ENCODE measurements at places on chromosomes 7 and 10.

DNA sequence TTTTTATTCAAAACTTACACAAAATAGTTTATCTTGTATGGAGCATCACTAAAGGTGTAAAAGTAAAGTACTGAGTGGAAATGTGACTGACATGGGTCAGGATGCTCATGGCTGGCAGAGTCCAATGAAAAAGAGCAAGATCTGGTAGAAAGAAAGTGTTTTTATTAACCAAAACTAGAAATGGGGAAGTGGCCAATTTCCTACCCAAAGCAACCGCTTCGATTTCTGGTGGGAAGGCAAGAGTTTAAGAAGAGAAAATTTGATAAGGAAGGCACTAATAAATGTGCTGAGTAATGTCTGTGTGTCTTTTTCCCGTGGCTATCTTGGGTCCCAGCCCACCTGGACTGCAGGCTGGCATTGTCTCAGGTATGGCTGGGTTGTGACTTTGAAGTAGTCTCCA lies 277.7 kb downstream of the ANKRD7 start:
- ATAC-seq: no peak

DNA sequence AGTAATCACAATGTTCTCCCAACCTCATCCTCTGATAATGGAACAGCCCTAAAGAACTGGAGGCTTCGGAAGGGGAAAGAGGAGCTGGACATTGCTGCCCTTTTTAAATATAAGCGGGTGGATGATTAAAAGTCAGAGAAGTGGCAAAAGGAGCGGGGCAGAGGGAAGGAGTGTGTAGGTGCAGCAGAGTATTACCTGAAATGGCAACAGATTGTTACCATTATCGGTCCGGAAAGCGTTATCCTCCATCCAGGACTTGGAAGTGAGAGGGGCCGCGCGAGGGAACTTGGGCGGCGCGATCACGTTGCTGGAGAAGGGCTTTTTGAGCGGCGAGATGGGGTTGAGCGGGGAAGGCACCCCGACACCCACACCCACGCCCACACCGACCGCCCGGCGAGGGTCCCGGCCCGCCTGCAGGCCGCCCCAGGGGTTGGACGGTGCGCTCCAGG lies 51.7 kb downstream of the CPEB3 start:
- peak; percentile 31 for ATAC-seq

DNA sequence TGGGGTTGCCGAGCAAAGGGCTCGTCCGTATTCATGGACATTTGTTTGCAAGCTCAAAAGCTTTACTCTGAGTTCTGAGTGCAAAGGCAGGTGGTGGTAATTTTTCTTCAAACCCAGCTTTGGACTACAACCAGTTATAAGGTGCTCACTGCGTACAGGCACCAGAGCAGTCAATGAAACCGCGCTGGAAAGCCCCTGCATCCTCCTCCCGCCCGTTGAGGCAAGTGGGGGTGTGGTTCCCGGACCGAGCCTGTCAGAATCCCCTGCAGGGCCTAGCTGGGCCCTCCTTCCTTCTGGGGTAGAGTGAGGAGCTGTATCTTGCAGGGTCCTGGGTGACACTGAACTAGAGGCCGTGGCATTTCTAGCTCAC lies 22.3 kb downstream of the AMZ1 start:
- ATAC-seq: peak; percentile 10

DNA sequence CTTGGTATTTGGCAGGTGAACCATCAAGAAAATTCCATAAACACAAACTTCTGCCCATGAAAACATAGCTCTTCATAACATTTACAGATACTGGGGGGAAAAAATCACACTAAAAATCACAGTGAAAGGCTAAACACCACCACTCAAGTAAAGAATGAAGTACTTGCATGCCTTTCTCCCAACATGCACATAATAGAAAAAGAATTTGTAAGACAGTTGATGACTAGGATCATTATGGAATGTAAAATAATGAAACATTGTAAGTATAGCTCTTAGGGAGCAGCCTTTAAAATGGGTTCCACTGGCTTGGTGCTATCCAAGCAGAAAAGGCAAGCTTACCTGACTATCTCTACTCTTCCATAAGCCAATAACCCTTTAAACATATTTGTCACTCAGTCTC lies 299.9 kb upstream of the LRRN3 start:
- ATAC-seq: no peak

DNA sequence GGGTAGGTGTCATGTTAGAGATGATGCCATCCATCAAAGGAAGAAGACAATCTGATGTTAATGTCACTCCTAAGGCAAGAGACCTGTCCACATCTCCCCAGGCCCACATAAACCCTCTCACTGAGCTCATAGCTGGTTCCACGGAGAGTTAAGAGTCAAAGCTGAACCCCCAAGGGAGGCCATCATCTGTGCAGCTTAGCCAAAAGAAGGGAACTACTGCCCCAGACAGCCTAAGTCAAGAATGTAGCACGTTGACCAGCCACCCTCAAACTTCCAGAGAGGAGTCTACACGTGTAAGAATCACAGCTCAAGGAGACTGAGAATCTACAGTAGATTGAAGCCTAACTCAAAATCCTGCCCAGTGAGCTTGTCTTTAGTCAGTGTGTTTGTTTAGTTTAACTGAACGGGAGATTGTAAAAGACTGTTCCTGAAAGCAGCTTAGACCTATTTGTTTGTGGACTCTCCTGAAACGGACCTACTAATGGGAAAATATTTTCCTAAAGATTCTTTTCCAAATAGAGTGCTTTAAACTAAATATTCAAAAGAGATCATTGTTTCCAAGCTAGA lies 192.7 kb upstream of the NFE2L3 start:
- no peak for ATAC-seq

DNA sequence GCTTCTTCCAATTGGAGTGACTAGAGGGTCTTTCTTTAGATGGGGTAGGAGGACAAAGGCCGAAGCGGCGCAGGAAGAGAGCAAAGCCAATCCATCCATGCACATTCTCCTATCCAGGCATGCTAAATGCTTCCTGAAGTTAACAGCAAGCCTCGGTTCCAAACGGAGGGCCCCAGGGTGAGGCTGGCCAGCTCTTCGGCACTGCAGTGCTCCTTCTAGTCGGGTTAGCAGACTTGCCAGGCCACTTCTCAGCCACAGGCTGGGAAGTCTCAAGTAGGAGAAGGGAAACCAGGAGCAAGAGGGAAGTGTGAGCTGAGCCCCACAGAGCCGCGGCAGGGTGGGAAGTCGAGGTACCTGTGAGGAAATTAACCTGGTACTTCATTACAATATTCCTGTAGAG lies 253.8 kb upstream of the INHBA start:
- ATAC-seq: peak; percentile 28

- peak; percentile 75 for ATAC-seq
Observed at GRCh38 chr10:121900443-121901174, 27.2 kb downstream of the ATE1 start.

GRCh38 chr7:74026903-74027682 lies 880 bp upstream of the ELN start:
- ATAC-seq: peak; percentile 67

- no peak for ATAC-seq
Observed at GRCh38 chr7:121874298-121874697, 1.3 kb downstream of the PTPRZ1 start.

DNA sequence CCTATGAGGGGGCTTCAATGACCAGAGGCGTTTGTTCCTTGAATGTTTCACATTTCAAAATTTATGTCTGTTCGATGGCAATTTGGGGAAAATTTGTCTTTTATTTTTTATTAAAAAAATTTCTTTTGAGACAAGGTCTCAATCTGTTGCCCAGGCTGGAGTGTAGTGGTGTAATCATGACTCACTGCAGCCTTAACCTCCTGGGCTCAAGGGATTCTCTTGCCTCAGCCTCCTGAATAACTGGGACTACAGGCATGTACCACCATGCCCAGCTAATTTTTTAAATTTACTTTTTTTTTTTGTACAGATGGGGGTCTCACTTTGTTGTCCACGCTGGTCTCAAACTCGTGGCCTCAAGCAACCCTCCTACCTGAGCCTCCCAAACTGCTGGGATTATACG lies 39.7 kb downstream of the OTUD1 start:
- no peak for ATAC-seq

DNA sequence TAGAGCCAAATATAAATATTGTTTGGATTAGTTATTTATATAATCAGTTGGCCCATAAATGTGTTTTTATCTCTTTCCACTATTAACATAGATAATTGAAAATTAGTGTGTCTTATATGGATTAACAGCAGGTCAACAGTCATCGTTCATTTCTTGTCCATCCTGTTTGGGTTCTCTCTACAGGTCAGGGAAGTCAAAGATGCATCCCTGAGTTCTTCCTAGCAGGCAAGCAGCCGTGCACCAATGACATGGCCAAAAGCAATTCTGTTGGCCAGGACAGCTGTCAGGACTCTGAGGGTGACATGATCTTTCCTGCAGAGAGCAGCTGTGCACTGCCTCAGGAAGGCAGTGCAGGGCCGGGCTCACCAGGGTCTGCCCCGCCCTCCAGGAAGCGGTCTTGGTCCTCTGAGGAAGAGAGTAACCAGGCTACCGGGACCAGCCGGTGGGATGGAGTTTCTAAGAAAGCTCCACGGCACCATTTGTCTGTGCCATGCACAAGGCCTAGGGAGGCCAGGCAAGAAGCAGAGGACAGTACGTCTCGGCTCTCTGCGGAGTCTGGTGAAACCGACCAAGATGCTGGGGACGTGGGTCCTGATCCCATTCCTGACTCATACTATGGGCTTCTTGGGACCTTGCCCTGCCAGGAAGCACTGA lies 15.9 kb downstream of the FBH1 start:
- peak; percentile 68 for ATAC-seq

- ATAC-seq: no peak
Observed at GRCh38 chr7:988426-988911, 5.5 kb downstream of the CYP2W1 start.

DNA sequence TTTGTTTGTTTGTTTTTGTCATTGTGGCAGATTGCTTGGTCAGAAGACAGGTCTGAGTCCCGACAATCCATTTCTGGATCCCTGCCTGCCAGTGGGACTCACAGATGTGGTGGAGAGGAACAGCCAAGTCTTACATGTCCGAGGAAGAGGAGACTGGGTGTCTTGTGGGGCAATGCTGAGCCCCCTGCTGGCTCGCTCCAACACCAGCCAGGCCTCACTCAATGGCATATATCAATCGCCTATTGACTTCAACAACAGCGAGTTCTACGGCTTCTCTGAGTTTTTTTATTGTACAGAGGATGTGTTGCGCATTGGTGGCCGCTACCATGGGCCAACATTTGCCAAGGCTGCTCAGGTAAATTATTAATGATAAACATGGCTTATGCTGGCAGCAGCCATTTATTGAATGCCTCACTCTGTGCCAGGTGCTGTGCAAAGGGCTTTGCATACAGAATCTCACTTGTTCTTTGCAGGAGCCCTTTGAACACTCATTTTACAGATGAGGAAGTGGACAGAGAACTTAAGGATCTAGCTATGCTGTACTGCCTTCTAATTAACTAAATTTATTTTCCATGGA lies 33.3 kb downstream of the COX15 start:
- ATAC-seq: no peak

GRCh38 chr10:130362308-130362761 lies 226.1 kb downstream of the GLRX3 start:
- ATAC-seq: no peak

GRCh38 chr7:30778255-30779025 lies 7.2 kb downstream of the MINDY4 start:
- no peak for ATAC-seq

DNA sequence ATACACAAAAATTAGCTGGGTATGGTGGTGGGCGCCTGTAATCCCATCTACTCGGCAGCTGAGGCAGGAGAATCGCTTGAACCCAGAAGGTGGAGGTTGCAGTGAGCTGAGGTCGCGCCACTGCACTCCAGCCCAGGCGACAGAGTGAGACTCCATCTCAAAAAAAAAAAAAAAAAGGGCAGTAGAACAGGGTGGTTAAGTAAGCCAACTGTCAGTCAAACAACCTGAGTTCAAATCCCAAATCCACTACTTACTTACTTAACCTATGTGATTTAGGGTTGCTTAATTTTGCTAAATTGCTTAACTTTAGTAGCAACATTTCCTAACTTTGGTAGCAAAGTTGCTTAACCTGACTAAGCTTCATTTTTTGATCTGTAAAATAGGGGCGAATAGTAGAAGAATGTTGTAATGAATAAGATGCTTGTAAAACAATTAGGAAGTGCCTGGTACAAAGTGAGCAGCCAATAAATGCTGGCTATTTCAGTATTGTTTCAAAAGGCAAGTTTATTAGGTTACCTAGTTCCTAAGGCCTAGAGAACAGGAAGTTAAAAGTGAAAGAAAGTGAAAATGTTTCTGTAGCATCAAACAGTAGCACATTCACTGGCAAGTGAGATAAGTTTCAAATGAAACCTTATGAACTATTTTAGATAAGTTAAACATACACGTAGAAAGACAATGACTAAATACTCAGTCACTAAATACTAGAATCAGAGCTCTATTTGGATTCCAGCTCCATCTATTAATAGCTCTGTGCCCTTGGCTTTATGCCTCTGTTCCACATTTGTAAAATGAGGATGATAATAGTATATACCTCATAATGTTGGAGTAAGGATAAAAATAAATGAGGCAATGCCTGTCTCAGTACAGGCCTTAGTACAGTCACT lies 64.3 kb downstream of the HOXA1 start:
- no peak for ATAC-seq

DNA sequence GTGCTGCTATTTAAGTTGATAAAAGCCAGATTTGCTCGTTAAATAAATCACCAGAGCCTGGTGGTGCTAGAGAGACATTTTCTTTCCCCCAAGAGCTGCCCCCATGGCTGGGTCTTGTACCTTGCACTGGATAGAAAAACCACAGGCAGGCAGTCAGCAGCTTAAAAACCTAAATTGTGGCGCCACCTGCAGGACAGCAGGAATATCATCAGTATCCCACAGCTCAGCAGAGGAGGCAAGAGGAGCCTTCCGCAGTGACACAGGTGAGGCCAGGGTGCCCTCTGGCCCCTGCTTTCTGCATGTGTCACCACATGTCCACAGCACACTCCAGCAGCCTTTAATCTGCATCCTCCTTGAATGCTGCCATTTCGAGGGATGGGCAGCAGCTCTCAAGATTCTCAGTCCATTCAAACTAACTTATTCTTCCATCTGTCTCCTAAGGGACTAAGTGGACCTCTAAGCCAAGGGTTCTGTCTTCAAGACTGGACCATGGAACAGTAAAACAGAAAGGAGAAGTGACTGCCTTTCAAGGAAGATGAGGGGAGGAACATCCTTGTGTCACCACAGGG lies 4.5 kb upstream of the PLXNA4 start:
- peak; percentile 61 for ATAC-seq

GRCh38 chr7:49980465-49980864 lies 112.6 kb downstream of the ZPBP start:
- ATAC-seq: no peak

Measured in esophagus mucosa (tissue), 1 donor.